ENCODE measurements at places on chromosomes 7 and 10. TPM values are rescaled to one million over a fixed set of nuclear protein-coding genes. Genes with fewer than 3 reads are reported as not detected.

GRCh38 chr10:24952143-24952706, at the start of gene PRTFDC1:
Gene PRTFDC1, minus strand, starts transcription at chr10:24952606. Its CDS starts 31 bp downstream, at chr10:24952575.
- peak; percentile 55 for DNase-seq

DNA sequence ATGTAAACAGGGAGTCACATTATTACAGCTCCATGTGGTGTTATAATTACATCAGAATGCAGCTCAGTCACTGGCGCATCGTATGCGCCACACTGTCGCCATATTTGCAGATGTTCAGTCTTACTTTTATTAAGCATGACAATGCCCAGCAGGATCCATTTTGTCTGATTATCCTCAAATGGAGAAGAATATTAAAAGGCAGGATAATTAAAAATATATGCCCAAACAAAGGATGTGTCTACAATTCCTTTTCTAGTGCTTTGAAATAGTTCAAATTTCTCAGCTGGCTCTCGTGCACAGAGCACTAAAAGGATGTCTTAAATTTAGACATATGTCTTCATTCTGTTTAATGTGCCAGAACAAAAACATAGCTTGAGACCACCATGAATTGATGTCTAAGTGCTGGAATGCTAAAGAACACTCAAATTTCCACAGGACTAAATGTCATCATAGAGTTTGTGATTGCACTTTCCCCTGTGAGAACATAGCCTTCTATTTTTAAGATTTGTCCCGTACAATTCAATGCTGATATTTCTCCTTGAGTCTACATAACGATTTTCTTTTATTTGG, 168.0 kb downstream of the DKK1 start:
- DNase-seq: no peak

DNA sequence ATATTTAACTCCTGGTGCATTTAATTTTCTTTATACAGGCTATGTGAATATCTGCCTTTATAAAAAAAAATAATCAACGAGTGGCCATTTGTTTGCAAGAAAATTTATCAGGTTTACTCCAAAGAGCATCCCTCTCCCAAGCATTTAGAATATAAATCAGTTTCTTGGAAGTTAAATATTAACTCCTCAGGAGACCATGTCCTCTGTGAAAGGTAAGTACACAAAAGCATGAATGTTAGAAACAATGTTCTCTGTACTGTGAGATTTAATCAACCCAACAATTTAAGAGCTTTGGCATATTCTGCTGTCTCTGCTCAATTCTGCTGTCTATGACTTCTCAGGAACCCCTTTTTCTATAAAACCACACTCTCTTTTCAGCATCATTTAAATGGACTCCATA, 119.3 kb upstream of the LAMB4 start:
- DNase-seq: no peak

DNA sequence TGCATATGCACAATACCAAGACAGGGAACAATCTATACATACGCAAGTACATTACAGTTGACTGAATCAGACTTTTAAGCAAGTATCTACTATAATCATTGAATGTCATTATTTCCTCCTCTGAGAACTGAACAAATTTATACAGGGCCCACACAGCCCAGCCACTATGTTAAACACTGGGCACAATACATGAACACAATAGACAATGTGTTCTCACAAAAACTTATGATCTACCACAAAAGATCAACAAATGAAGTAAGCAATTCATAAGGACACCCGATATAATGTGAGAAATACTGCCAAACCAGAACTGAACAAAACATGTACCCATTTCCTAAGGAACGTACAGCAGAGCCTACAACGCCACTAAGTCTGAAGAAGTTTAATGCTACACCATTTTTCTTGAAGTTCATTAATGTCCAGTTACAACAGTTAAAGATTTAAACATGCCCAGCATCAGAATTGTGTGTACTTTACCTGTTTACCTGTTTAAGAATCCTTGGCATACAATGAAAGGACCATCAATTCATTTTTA, 31.5 kb downstream of the SHTN1 start:
- DNase-seq: no peak

GRCh38 chr7:130421684-130422083, 19.1 kb downstream of the CEP41 start:
- DNase-seq: no peak

- no peak for DNase-seq
Observed at GRCh38 chr7:143467724-143468123, 9.9 kb upstream of the TAS2R41 start.

DNA sequence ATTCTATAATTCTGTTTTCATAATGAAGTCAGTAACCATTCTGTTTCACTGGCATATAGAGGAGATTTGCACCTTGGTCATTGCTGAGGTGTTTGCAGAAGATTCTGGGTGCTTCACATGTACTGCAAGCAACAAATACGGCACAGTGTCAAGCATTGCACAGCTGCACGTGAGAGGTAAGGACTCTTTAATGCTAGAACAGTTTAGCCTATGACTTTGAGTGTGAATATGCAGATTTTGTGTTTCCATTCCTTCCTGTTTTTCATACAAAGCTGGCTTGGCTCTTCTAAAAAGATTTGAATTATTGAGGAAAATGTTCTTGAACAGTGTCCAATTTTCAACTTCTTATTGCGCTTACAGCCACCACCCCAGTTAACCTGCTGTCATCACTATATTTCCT, 56.4 kb downstream of the MYPN start:
- DNase-seq: no peak

DNA sequence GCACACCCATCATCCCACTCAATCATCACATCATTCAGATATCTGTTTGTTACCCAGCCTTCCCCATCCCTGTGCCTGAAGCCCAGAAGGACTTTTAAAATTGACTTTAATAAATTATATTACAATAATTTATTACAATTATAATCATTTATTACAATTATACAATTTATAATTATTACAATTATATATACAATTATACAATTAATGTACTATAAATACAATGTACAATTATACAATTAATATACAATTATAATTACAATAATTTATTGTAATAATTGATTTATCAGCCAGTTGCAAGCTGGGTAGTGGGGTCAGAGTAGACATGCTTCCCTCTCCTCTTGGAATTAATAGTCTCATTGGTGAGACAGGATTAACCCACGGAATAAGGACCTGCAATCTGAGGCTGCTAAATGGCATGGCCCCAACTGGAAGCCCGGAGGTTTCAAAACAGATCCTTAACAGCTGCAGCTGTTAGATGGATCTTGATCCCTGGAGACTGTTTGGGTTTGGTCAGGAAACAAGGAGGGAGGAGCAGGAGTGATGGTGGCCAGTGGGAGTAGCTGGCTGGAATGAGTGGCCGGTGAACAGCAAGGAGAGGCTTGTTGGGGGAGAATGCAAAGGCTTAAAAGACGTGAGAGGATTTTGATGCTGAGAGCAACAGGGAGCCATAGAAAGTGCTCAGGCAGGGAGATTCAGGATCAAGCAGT, 402.8 kb upstream of the PODXL start:
- no peak for DNase-seq

GRCh38 chr10:101839416-101840063, 4.1 kb downstream of the KCNIP2 start:
- DNase-seq: peak; percentile 76

The PNLIPRP3 gene
- total RNA-seq: not detected

The CUZD1 gene
- total RNA-seq: 19.4 TPM

The GNAT3 gene
- not detected for total RNA-seq

The PLAU gene
- total RNA-seq: 15.0 TPM

The NXPH1 gene
- 0.11 TPM for total RNA-seq

The OPN4 gene
- total RNA-seq: not detected

The WDFY4 gene
- total RNA-seq: not detected

Data from H9 (cell line).